ENCODE measurements at places on chromosomes 12 and 14. TPM values are rescaled to one million over a fixed set of nuclear protein-coding genes. Genes with fewer than 3 reads are reported as not detected.

DNA sequence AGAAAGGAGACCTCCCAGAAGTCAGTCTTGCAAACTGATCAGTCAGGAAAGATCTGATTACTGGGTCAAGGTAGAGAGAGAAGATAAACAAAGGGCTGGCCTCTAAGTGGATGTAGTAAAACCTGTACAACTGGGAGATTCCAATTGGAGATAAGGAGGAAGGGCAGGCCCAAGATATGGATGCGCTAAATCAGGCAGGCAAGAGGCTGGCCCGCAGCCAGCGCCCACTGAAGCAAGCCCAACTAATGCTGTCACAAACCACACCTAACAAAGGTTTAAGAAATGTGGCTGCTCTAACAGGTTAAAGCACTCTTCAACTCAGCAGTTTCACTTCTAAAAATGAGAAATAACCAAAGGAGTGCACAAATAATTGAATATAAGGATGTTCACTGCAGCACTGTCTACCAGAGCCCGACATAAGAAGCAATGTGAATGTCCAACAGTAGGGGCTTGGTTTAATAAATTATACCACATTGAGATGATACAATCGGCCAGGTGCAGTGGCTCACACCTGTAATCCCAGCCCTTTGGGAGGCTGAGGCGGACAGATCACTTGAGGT lies 4.7 kb downstream of the GLTP start:
- DNase-seq: no peak

GRCh38 chr12:127162307-127162706 lies 1104.7 kb upstream of the TMEM132C start:
- DNase-seq: no peak

The RPS6KL1 gene
- total RNA-seq: 15.9 TPM

The RGS6 gene
- total RNA-seq: 9.1 TPM

DNA sequence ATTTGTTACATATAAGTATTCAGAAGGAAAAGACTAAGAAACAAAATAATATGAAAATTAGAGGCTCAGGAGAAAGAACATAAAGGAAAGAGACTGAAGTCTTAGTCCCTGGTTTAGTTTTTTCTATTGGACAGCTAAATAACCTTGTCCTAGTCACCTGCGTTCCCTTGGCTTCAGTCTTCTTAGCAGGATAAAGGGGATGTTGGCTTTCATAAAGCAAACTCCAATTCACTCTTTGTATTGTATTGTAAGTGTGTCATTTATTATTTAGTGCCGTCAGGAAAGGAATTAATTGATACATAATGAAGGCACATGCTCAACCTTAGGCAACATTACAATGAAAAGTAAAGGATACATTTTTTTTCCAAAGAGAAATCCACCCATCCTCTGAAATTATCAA lies 190.3 kb upstream of the PPFIA2 start:
- no peak for DNase-seq

DNA sequence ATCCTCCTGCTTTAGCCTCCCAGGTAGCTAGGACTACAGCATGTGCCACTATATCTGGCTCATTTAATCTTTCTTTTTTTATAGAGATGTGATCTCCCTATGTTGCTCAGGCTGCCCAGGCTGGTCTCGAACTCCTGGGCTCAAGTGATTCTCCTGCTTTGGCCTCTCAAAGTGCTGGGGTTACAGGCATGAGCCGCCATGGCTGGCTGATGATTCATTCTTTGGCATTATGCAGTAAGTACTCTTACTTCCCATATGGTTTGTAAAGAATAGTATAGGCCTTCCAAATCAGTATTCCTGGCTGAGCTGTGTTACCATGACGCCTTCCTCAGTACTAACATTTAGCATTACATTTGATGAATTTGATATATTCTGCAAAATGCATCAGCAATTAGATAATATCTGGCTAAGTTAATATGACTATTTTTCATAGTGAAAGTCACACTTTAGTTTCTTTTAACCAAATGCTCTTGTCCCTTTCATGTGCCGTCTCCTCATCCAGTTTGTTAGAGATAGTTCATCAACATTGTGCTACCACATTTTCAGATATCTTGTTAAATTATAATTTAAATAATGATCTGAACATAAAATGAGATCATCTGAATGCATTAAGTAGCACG lies 3.2 kb upstream of the MIA2 start:
- DNase-seq: no peak

DNA sequence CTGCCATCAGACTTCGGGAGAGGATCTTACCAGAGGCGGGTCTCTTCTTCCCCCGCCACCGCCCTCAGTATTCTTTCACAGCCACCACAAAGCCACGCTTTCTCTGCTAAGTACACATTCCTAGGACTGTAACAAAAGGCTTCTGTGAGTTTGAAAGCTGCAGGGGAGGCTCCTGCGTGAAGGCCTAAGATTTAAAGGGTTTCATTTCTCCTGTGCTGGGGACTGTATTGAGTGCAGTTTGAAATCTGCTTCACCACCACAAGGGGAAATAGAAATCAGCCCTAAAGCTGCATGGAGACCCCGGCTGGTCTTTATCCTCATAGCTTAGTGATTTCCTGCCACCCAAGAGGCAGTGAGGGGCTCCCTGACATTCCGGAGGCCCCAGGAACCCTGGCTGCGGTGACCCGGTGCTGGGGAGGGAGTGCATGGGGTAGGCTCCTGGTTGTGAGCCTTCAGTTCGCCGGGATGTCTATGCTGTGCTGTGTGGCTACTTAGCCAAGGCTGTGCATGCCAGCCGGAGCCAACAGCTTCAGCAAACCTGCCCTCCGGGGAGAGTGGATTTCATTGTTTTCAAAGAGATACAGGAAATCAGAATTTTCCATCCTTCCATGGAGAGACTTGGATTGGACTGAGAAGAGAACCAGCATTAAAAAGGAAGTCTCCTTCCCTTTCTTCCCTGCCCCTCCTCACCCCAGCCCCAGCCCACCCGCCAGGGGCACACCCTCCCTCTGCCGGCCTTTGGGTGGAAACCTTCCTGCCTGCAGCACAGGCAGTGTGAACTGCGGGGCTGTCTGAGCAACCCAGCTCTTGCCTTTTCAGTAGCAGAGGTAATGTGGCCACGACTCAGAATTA lies 163.3 kb downstream of the ETV6 start:
- DNase-seq: no peak

GRCh38 chr12:265096-265495 lies 2.5 kb upstream of the SLC6A13 start:
- no peak for DNase-seq

The RAD9B gene
- total RNA-seq: 0.89 TPM

- no peak for DNase-seq
Measured at GRCh38 chr12:83709899-83710298, 1023.2 kb downstream of the TMTC2 start.

- no peak for DNase-seq
Measured at GRCh38 chr14:68444449-68445168, 348.3 kb downstream of the ZFP36L1 start.

DNA sequence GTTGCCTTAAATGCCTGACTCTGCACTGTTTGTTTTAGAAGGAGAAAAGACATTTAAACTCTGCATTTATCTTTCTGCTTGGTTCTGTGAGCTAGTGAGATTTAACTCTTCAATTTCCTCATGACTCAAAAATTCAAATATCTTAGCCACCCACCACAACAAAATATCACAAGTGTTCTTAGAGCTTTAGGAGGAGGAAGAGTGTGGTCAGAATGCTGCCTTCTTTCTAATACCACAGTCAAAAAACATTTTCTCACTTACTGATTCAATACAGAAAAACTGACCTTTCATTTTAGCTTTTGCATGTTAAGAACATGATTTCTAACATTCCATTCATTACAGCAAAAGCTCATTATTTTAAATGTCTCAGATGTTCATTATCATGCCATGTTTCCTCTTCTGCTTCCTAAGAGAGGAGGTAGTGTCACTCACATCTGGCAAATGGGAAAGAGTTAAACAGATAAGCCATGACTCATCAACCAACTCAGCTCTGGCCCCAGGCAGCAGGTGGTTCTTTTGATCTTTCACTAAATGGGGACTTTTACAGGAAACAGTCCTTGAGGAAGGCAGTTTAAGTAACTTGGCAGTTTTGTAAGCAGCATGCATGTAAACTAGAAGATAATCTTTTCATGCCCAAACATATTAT lies 56.4 kb upstream of the RNU6-8 start:
- no peak for DNase-seq

The CEBPE gene
- 1.5 TPM for total RNA-seq

DNA sequence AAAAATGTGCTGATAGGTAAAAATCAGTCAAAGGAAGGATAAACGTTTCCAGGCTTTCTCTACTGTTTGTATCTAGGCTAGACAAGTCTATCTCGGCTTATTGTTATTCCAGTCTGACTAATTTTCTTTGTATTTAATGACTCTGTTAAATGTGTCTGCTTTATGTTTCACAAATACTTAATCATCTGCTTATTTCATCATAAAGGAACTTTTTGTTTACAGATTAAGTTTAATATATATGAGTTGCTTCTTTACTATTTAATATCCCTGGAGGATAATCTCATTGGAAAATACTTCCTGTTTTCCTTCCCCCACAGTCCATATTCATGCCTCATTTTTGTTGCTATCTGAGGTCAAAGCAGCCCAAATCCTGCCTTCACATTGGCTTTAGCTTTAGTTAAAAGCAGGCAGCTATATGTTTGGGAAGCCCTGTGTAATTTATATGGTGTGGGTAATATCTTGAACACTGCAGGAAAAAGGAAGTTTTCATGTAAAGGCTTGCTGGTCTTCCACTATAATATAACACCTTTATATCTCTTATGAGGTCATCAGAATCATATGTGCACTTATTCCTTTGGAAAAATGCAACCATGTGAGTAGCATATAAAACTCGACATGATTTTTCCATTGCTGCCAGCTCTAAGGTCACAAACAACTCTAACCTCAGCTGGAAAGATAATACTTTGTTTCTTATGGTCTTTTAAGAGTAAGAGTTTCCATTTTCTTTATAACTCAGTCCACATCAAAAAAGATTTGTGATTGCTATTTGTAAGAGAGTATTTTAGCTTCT lies 76.8 kb downstream of the ALX1 start:
- DNase-seq: no peak

Data from spinal cord (tissue), 10 donors.